ENCODE measurements at places on chromosomes 11 and 22.

- no peak for DNase-seq
Observed at GRCh38 chr11:75797116-75797515, 17.9 kb upstream of the UVRAG start.

DNA sequence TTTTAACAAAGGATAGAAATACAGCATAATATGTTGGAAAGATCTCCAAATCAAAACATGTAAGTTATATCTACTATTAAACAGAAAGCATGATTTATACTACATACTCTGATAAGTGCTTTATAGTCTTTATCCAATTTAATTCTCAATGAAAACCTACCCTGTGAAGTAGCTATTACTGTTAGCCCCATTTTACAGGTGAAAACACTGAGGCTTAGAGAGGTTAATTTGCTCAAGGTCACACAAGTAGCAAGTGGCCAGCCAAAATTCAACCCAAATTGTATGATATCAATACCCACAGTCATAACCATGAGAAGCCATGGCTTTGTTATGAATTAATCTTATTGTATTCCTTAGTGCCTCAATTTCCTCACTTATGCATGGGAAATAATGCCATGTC is 675 bp upstream of the OR5AN1 start:
- no peak for DNase-seq

GRCh38 chr11:81000735-81001134 is 1559.9 kb upstream of the TENM4 start:
- no peak for DNase-seq

- no peak for DNase-seq
Observed at GRCh38 chr11:113133071-113133470, 171.9 kb downstream of the NCAM1 start.

GRCh38 chr11:123046473-123047259 is 15.3 kb downstream of the HSPA8 start:
- DNase-seq = peak; percentile 55

DNA sequence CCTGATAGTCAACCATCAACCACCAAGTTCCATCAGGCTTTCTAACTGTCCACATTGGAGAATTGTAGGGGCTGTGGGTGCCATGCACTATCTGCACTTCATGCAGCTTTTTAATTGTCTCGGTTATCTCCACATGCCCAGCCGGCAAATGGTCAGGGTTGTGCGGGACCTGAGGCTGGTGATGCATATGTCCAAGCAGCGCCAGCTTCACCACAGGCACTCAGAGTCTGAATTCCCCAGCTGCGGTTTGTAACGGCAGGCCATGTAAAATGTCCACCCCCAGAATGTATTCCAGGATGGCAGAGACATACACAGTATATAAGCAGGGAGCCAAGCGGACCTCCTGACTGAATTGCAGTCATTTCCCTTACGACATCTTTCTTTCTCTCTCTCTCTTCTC is 435.6 kb downstream of the DYNC2H1 start:
- DNase-seq = no peak

DNA sequence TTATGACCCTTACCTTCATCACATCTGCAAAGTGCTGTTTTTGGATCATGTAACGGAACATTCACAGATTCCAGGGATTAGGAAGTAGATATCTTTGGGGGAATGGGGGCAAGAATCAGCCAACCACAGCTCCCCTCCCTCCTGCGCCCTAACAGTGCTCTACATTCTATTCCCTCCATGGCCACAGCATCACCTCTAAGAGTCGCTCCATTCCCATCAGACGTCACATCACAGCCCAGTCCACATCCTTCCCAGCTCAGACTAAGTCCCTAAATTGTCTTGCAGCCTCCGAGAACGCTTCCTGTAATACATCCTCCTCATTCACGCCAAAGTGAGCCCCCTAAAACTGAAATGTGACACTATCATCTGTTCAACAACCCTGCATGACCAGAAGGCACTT is 5.9 kb downstream of the SCGB1D1 start:
- no peak for DNase-seq

DNA sequence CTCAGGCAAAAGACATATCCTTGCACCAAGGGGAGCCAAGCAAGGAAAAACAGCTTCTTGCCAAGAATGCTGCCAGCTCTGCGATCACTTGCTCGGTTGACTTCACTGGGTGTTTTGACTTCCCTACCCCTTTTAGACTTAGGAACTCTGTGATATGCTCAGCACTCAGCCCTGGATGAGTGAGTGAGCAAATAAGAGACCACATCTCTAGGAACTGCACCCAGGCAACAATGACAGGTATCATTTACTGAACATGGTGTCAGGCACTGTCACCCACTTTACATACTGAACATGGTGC is 3.7 kb upstream of the IRAG1 start:
- DNase-seq = no peak

DNA sequence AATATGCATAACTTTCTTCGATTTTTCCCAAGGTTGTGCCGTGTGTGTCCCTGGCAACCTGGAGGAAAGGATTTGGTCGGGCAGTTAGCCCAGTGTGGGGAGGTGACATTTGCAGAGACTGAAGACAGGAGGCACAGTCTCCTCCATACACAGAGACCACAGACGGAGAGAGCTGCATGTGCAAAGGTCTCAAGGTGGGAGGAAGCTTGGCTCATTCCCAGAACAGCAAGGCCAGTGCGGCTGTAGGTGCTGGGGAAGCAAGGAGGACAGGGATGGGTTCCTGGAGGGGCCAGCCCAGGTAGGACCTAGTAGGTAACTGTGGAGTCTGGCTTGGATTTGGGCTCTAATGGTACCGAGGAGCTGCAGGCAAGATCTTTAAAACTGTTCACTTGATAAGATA is 20.7 kb upstream of the CPT1A start:
- no peak for DNase-seq

GRCh38 chr11:47532597-47533213 is 20.2 kb downstream of the CELF1 start:
- DNase-seq = no peak

- no peak for DNase-seq
Observed at GRCh38 chr22:23922921-23923320, 28.7 kb downstream of the MIF start.

GRCh38 chr11:65801153-65801987 is 14.5 kb downstream of the OVOL1 start:
- no peak for DNase-seq

GRCh38 chr11:15770798-15771414 is 585.4 kb downstream of the SOX6 start:
- peak; percentile 16 for DNase-seq

- no peak for DNase-seq
Observed at GRCh38 chr11:62752994-62753735, 795 bp downstream of the ZBTB3 start.

GRCh38 chr11:132184079-132184478 is 813.7 kb downstream of the NTM start:
- no peak for DNase-seq

GRCh38 chr11:21625982-21626381 is 566.9 kb upstream of the ANO5 start:
- DNase-seq = no peak

- peak; percentile 63 for DNase-seq
Observed at GRCh38 chr11:44446366-44446762, 119.1 kb upstream of the CD82 start.

GRCh38 chr11:44787981-44788380 is 61.2 kb downstream of the TSPAN18 start:
- no peak for DNase-seq

GRCh38 chr11:46299451-46299961 is 22.0 kb downstream of the CREB3L1 start:
- DNase-seq = no peak

Measured in cerebellar cortex (tissue), 1 donor.